ENCODE measurements at places on chromosomes 3 and 15.

GRCh38 chr3:187434524-187434923 is 66.3 kb downstream of the RTP4 start:
- no peak for DNase-seq

- no peak for DNase-seq
These were observed 14.1 kb downstream of the OTOL1 start for GRCh38 chr3:161510510-161511260.

- DNase-seq, result no peak
These were observed 70.3 kb upstream of the ARL8B start for GRCh38 chr3:5051772-5052171.

GRCh38 chr3:120449701-120450599 is 842 bp downstream of the FSTL1 start:
- no peak for DNase-seq

GRCh38 chr15:27550635-27551034 is 548.5 kb downstream of the OCA2 start:
- DNase-seq, result no peak

DNA sequence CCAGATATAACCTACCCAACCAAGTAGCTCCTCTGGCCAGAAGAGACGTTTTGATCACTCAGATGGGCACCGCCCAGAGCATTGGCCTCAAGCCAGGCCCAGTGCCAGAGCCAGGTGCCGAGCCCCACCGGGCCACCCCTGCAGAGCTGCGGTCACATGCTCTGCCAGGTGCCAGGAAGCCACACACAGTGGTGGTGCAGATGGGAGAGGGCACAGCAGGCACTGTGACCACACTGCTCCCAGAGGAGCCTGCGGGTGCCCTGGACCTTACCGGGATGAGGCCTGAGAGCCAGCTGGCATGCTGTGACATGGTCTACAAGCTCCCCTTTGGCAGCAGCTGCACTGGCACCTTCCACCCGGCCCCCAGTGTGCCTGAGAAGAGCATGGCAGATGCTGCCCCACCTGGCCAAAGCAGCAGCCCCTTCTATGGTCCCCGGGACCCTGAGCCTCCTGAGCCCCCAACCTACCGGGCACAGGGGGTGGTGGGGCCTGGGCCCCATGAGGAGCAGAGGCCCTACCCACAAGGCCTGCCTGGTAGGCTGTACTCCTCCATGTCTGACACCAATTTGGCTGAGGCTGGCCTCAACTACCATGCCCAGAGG is 19.1 kb upstream of the APEH start:
- DNase-seq, result no peak

GRCh38 chr15:69548395-69549180 is 96.0 kb downstream of the RPLP1 start:
- no peak for DNase-seq

DNA sequence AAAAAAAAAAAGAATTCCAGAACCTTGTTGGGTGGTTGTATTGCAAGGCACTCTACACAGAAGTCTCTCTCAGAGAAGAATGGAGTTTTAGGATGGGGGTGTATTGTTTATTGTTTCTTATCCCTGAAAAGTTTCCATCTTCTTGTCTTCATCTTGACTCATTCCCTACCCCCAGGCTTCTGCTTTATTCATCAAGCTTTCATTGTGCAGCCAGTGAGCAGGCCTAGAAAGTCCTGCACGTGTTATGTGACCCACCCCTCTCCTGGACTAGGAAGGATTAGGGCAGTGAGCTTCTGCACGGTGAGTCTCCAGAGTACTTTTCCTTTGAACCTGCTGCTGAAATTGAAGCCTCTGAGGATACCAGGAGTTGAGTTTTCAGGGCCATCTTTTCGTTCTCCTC is 150.9 kb upstream of the IL12A start:
- no peak for DNase-seq

Measured in stimulated activated CD4-positive, alpha-beta T cell treated with anti-CD3 and anti-CD28 coated beads, Interleukin-15, amount 100 ng/mL, for 48 hours (primary cell).